ENCODE measurements at places on chromosomes 11 and 22. TPM values are rescaled to one million over a fixed set of nuclear protein-coding genes. Genes with fewer than 3 reads are reported as not detected.
A peak's percentile ranks its signal among the peaks of the same experiment; 100 is the strongest.

Gene TRPC6
- total RNA-seq: 28.3 TPM

DNA sequence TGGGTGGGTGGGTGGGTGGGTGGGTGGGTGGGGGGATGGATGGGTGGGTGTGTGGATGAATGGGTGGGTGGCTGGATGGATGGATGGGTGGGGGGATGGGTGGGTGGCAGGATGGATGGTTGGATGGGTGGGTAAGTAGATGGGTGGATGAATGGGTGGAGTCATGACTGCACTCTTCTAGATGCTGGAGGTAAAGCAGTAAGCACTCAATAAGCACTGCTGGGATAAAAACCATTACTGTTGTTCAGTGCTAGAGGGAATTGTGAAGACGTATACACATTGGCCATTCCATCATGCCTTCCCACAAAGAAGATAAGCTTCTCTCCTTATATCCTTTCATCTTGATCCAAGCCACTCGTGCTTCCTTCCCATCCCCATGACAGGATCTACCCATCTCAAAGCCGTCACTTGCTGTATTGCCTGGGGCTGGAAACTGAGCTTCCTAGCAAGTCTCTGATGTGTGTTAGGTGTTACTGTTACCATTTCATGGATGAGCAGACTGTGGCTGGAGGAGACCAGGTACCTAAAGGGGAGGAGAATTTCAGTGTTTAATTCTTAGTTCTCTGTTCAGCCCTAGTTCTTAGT is 74.8 kb downstream of the MICAL2 start:
- no peak for DNase-seq

DNA sequence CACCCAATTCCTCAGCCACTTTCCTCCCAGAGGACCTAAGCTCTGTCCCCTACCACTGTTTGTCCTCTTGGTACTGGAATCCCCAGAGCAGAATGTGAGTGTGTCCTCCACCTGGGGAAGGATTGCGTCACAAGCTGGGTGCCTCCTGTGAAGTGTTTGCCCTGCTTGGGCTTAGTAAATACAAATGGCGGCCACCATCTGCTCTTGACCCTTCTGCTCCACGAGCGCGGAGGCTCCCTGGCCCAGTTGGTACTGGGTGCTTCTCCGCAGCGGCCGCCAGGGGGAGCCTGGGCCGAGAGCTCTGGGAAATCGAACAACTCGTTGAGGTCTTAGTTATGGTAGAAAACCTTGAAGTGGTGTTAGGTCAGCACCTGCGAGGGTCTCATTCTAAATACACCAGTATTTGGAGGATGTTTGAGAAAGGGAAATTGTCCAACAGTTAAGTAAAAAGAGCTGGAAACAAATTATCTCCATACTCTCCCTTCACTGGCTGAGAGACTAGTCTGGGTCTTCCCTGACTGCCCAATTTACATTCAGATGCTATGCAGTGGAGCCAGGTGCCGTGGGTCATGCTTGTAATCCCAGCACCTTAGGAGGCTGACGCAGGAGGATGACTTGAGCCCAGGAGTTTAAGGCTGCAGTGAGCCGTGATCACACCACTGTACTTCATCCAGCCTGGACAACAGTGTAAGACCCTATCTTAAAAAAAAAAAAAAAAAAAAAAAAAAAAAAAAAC is 74.6 kb upstream of the TEAD1 start:
- DNase-seq: peak; percentile 64

DNA sequence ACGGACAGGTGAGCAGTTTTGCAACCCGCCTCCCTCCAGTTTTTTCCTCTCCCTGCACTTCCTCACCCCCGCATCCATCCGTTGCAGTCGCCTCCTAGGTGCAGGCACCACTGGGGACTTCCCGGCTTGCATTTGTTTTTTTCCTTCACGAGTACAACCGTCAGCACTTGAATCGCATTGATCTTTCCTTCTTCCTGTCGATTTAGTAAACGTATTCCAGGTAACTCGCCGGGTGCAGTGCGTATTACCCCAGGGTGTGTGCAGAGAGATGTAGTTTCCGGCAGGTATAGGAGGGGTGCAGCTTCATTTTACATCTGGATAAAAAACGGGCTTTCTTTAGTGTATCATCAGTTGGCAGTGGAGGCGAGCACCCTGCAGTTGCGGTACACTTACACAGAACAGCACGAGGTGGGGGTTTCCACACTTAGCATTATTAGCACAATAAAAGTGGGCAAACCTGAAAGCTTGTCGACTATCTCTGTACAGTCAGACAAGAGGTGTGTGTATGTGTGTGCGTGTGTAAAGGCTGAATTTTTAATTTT is at the start of gene SORL1-AS1:
Gene SORL1-AS1, minus strand, starts transcription at position 359 of the 542 bp plus-strand sequence.
- no peak for DNase-seq

GRCh38 chr22:48799227-48799970 is 1028.3 kb downstream of the BRD1 start:
- no peak for DNase-seq

- peak; percentile 58 for DNase-seq
These were observed 22.4 kb upstream of the MYH9 start for GRCh38 chr22:36409911-36410756.

Gene OR2AG1
- total RNA-seq: not detected

DNA sequence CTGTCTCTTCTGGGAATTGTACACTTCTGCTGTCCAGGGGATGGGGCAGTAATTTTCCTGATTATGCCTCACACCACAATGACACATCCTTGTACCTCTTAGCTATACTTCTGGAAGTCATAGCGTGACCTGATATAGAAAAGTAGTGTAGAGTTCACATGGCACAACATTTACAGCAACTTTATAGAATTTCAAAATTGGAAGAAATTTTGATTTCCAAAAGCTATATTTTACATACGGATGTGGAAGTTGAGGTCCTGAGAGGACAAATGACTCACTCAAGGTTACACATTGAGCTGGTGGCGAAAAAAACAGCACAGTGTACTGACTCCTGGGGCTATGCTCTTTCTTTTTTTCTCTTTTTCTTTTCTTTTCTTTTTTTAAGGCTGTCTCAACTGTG is 6.3 kb upstream of the CYP2R1 start:
- no peak for DNase-seq

Gene APOL5
- total RNA-seq: not detected

- DNase-seq: peak; percentile 87
These were observed 4.8 kb upstream of the ELFN2 start for GRCh38 chr22:37431801-37432707.

- peak; percentile 64 for DNase-seq
These were observed 678 bp upstream of the INPPL1 start for GRCh38 chr11:72223615-72224563.

- no peak for DNase-seq
These were observed 118.7 kb upstream of the B3GAT1 start for GRCh38 chr11:134530636-134531326.

GRCh38 chr11:47617417-47617809 is 23.2 kb upstream of the C1QTNF4 start:
- DNase-seq: peak; percentile 17

- peak; percentile 62 for DNase-seq
These were observed 55.1 kb downstream of the RBMXL2 start for GRCh38 chr11:7143908-7144307.

- DNase-seq: no peak
These were observed 274.9 kb downstream of the FAM181B start for GRCh38 chr11:82458761-82459160.

Gene MS4A6A
- 6.0 TPM for total RNA-seq

GRCh38 chr22:33728847-33729246 is 191.4 kb downstream of the LARGE1 start:
- no peak for DNase-seq

DNA sequence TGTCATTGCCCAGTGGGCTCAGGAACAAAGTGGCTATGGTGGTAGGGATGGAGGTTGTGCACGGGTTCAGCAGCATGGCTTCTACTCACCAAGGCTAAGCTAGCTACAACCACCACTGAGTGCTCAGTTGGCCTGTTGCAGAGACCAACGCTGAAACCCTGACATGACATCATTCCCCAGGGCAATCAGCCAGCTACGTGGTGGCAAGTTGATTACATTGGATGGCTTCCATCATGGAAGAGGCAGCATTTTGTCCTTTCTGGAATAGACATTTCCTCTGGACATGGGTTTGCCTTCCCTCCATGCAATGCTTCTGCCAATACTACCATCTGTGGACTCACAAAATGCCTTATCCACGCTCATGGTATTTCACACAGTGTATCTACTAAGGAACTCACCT is 634.3 kb downstream of the OPCML start:
- no peak for DNase-seq

DNA sequence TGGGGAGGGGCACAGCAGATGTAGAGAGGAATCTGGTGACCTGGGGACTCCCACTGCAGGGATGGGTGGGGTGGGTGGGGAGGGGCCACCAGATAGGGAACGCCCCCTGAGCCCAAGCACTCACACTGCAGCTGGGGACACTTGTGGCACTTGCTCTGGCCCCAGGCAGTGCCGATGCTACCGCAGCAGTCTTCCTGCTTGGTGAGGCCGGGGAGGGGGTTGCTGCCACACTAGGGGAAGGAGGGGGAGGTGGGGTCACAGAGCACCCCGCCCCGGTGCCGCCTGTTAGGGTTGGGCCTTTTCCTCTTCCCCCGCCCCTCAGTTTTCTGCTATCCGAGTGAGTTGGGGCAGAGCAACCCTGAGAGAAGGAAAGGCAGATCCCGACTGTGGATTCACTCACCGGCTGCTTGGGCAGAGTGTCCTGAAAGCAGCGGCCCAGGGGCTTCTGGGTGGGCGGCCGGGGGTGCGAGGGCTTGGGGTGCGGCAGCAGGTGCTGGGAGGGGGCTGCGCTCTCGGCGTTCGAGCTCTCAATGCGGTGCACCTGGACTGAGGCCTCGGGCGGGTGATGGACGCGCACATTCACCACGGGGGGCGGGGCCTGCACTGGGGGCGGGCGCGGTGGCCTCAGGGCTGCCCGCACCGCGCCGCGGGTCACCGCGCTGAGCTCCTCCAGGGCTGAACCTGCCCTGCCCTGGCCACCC is 4.7 kb downstream of the LTBP3 start:
- DNase-seq: no peak

Gene NADSYN1
- total RNA-seq: 128 TPM

Gene CCDC73
- total RNA-seq: not detected

GRCh38 chr11:122122179-122122578 is 6.2 kb upstream of the BLID start:
- DNase-seq: no peak

DNA sequence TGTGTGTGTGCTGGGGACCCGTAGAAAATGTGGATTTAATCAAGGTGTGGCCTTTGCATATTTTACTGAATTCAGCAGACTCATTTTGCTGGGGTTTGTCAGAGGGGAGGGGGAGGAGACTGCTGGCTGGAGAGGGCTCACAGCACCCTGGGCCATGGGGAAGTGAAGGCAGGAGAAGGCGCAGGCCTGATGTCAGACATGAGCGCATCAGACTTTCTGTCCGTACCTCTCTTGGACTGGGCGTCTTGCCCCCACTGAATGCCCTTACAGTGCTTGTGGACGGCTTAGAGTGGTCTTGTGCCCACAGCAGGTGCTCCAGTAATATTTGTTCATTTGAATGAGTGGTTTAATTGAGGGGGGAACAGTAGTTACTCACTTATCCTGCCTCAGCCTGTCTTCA is 75.2 kb downstream of the TEAD1 start:
- no peak for DNase-seq

GRCh38 chr11:32003335-32003734 is 87.5 kb upstream of the RCN1 start:
- no peak for DNase-seq

GRCh38 chr22:38144025-38144405 is 33.5 kb upstream of the BAIAP2L2 start:
- no peak for DNase-seq

Gene CRYBA4
- not detected for total RNA-seq

DNA sequence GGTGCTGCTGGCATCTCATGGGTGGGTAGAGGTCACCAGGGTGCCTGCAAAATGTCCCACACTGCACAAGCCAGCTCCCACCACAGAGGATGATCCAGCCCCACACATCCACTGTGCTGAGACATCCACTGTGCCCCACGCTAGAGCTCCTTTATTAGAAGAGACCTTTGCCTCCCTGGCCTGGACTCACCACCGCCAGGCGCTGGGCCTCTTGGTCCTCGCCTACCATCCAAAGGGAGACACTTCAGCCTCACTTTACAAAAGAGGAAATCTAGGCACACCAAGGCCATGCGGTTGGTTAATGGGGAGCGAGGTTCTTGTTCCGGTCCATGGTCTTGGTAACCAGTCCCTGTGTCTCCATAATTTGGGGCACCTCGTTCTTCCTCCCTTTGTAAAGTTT is 3.4 kb upstream of the ANO1 start:
- DNase-seq: no peak

GRCh38 chr11:63015521-63016215 is at the start of gene SLC22A8:
SLC22A8 (minus strand) TSS chr11:63015841; CDS start chr11:63014958, 883 bp downstream.
- DNase-seq: peak; percentile 20

DNA sequence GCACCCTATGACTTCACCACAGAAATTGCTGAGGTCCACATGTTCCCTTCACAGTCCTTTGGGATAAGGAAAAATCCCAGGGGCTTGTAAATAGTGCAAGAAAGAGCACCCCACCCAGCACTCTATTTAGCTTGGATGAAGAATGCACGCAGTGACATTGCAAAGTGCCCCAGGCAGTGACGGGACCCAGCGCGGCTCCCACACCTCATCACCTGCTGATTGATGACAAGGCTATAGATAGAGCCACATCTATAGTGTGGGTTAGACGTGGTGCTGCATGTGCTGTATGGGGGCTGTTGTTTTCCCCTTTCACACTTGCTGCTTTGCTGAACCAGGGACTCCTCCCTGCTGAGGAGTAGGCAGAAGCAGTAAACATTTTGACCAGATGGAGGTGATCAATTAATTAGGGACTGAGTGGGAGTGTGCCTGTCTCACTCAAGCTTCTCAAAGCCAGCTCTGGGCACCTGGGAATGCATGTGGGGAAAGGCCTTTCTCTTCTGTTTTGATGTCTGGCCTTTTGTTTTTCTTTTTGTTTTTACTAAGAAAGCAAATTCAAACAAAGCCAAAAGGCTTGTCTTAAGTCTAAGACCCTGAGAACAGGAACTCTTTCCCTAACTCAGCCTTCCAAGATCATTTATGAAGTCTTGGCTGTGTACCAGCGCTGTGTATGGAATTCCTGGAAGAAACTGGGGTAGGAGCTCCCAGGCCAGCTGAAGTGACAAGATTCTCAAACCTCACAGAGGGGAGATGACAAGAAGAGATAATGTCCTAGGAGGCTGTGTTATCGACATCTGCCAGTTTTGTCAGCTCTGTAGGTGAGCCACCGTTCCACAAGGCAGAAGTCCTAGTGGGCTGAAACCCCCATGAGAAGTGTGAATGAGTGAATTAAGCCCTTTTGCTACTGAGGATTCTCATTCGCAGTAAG is 219.7 kb downstream of the BARX2 start:
- no peak for DNase-seq

- DNase-seq: no peak
These were observed 55.2 kb upstream of the MYEOV start for GRCh38 chr11:69238573-69239351.

Gene GPR83
- total RNA-seq: not detected

DNA sequence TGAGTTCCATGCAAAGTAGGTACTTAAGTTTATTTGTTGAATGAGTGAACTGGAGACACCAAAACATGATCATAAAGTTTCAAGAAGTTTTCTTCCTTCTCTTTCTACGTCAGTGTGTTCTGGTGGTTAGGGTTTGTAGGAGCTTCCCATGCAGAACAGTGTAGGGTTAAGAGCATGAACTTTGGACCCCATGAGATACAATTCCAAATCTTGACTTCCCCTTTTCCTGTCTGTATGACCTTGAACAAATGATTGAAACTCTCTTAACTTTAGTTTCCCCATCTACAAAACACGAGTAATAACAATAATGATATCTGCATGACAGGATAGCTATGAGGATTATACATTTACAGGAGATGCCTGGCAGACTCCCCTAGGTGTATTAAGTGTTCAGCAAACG is 41.0 kb upstream of the TENM4 start:
- no peak for DNase-seq

GRCh38 chr11:119378851-119379465 is 2.5 kb downstream of the USP2 start:
- no peak for DNase-seq
